HT-29 (cell line): ENCODE measurements at places on chromosomes 2 and 18. TPM values are rescaled to one million over a fixed set of nuclear protein-coding genes. Genes with fewer than 3 reads are reported as not detected.

DNA sequence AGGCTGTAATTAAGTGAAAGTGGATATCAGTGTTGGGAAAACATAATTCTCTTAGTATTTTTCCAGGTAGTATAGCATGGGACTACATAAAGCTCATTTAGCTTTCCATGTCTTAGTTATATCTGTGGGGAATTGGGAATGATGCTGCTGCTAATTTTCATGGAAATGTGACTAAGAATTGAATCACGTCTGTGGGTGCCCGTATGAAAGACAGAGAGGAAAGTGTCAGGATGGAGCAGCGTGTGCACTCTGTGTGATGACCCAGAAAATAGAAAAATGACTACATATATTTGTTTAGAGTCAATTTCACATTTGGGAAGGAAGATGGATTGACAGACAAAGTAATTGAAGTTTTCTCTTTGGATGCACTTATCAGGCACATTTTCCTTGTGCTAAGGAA lies 212.1 kb downstream of the PTPRM start:
- no peak for DNase-seq

GRCh38 chr2:197927994-197928393 lies 123.6 kb downstream of the PLCL1 start:
- DNase-seq = no peak

- no peak for DNase-seq
Observed at GRCh38 chr2:207662203-207662602, 37.0 kb upstream of the METTL21A start.

- no peak for DNase-seq
Observed at GRCh38 chr2:241154915-241155314, 4.6 kb downstream of the PPP1R7 start.

GRCh38 chr2:201900362-201900761 lies 94.0 kb downstream of the CDK15 start:
- DNase-seq = no peak

DNA sequence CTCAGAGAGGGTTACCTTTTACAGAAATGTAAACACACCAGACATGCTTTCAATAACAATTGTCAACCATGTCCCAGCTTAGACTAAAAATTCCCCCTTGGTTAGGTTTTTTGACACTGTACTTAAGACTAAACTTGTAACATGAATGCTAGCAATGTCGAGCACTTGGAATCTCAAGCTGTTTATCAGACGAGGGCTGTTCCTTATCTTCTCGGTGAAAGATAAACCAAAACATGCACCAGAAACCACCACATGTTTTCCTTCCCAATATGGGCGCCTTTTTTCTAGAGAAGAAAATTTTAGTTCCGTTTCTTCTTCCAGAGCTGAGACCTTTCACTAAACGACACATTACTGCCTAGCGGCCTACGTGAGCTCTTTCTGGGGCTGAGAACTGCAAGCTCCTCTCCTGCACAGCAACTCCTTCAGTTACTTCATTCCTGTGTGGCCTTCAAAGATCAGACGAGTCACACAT lies 42.4 kb upstream of the ACKR3 start:
- DNase-seq = no peak

GRCh38 chr2:9739531-9739964 lies 103.7 kb upstream of the TAF1B start:
- DNase-seq = peak; percentile 32

- no peak for DNase-seq
Observed at GRCh38 chr18:41881285-41881684, 73.7 kb upstream of the PIK3C3 start.

DNA sequence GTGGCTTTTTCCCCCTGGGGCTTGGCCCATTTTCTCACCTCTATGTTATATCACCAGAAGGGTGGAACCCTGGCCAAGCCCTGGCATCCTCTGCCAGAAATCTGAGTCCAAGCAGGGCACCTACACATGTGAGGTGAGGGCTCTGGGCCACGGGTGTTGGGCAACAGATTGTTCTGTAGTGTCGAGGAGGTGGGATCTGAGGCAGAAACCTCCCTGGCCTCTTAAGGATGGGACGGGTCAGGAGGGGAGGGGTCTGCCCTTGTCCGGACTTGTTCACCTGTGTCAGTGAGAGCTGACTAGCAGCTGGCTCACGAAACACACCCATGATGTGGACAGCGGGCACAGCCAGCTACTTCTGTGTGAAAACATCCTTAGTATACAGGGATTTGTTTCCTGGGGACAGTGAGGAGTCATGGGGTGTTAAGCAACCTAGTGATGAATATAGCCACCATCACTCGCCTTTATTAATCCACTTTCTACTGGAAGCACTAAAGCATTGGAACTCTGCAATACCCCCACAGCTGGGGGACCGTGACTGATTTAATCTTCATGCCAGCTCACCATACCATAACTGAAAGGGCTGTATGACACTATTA lies 35.6 kb downstream of the EPAS1 start:
- no peak for DNase-seq

DNA sequence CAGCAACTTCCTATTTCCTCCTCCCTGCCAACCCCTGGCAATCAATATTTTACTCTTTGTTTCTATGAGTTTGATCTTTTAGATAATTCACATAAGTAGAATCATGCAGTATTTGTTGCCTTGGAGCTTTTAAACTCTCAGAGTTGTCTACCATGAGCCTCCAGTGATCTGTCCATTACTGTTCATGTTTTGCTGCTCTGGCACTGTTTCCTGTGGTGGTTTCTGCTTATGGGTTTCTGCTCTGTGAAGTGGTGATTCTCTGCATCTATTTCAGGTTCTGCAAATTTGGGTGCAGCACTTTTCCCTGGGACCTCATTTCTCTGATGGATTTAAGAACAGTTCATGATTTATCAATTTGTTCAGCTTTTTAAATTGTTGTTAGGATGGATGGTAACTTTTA lies 908.1 kb upstream of the FANCL start:
- no peak for DNase-seq

GRCh38 chr18:48982266-48982665 lies 31.5 kb upstream of the SMAD7 start:
- DNase-seq = no peak

GRCh38 chr2:16195681-16196070 lies 255.3 kb downstream of the MYCN start:
- no peak for DNase-seq

- no peak for DNase-seq
Observed at GRCh38 chr2:241228081-241228859, 39.8 kb downstream of the ANO7 start.

- no peak for DNase-seq
Observed at GRCh38 chr18:65057439-65058083, 693.3 kb upstream of the CDH7 start.

DNA sequence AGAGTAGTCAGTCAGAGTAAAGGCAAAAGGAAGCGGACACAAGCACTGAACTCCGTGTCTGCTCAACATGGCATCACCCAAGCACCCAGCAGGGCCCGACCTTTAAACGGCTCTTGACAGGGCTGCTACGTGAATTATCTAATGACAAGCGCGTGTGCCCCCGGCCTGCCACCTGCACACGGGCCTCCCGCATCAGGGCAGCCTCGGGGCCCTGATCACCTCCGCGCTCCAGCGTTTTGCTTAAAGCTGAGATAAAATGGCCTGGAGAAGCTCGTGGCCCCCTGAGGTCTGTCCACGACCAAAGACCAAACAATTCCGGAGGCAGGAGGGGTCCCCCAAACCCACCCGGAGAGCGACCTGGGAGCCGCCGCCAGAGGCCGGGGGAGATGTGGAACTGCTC lies 376 bp downstream of the NDUFA10 start:
- DNase-seq = peak; percentile 22

DNA sequence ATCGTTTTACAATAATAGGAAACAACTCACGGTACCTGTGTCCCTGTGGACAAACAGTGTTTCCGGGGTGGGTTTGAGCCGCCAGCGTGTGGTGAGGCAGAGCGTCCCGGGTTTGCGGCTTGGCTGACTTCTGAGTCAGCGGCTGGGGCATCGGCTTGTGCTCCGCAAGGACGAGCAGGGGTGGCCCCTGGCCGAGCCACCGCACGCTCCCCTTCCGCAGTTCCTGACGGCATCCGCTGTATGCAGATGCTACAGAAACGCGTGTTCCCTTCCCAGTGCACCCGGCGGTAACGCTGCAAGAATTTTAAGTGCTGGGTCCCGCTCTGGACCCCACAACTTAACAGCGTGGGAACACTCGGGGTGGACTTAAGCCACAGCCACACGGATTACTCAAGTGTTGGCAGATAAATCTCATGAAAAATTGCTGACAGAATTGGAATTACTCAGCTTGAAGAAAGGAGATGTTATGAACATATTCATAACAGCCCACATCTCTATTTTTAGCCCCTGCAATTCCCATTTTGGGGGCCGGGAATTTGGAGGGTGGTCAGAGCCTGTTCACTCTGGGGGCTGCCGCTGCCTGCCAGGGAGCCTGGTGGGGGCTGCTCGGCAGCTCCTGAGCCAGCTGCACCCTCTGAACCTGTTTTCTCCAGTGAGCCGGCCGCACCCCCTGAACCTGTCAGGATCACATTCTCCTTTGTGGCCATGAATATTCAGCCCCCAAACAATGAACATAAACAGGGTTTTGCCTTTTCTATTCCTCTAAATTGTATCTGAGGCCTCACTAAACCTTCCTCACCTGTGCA lies 12.6 kb upstream of the KCNG2 start:
- no peak for DNase-seq

DNA sequence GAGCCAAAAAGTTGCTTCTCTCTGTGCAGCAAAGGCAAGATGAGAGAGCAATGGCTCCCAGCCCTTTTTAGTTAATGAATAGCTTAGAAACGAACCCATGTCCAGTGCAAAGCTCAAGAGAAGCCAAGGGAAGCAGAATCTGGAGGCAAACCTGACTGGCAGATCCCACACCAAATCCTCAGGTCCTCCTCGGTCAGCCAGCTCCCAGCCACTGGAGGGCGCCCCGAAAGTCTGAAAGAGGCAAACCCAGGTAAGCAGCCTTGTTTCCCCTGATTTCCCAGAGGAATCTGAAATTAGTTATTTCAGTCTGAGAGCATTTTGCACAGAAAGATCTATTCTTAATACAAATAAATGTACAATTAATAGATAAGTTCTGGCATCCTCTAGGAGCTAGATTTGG lies 71.3 kb upstream of the PID1 start:
- peak; percentile 53 for DNase-seq

DNA sequence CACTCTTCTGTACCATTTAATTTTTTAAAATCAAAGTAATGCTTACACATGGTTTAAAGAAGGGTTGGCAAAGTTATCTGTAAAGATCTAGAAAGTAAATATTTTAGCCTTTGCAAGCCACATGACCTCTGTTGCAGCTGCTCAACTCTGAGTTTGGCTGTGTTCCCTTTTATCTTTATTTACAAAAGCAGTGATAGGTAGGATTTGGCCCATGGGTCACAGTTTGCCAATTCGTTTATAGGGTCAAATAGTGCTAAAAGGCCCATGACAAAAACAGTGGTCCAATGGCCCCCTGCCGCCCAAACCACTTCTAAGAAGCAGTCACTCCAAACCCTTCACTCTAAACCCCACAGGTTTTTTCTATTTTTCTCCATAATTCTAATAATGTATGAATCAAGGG lies 124.8 kb downstream of the PARD3B start:
- no peak for DNase-seq

- no peak for DNase-seq
Observed at GRCh38 chr2:148979164-148979918, 59.2 kb upstream of the LYPD6B start.

- DNase-seq = no peak
Observed at GRCh38 chr2:219362524-219363164, 25.1 kb downstream of the DNPEP start.

- no peak for DNase-seq
Observed at GRCh38 chr2:213221957-213222356, 62.3 kb upstream of the SPAG16 start.

- DNase-seq = no peak
Observed at GRCh38 chr2:129178356-129178755, 801.1 kb upstream of the RAB6C start.

GRCh38 chr2:144224472-144224871 lies 295.4 kb downstream of the ZEB2 start:
- DNase-seq = no peak

- DNase-seq = no peak
Observed at GRCh38 chr2:79294994-79295393, 135.4 kb upstream of the REG3A start.

The SOWAHC gene
- 51.6 and 56.5 TPM in 2 replicates for total RNA-seq

The MYO1B gene
- 2.0 and 2.5 TPM in 2 replicates for total RNA-seq

The SERPINB4 gene
- total RNA-seq = not detected in 2 replicates

The TAF1B gene
- 7.7 and 9.9 TPM in 2 replicates for total RNA-seq

The GAL3ST2 gene
- total RNA-seq = not detected in 2 replicates

The PTH2R gene
- not detected in 2 replicates for total RNA-seq

The VIL1 gene
- total RNA-seq = 230 and 247 TPM in 2 replicates

The APOB gene
- not detected in 2 replicates for total RNA-seq
